ENCODE measurements at places on chromosomes 4 and X. TPM values are rescaled to one million over a fixed set of nuclear protein-coding genes. Genes with fewer than 3 reads are reported as not detected.

The PRSS12 gene
- 9.6 TPM for total RNA-seq

The ARX gene
- total RNA-seq: not detected

DNA sequence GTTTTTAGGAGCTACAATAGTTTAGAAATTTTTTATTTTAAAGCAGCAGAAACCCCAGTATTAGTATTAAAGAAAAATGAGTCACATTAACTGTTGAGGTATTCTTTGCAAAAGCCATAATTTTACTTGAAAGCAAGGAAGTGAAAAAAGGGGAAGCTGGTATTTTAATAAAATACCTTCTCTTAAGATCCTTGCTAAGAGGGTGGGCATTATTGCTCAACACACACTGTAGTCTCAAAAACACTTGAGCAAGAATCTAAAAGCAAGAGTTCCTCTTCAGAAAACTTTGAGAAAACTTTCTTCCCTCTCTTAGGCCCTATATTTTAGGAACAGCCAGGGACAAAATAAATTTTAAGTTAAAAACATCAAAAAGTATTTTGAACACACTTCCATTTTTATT, 259.4 kb upstream of the DIAPH2 start:
- no peak overlapping the region for H3K27ac ChIP-seq
- no peaks in the 10 kb centered on the region for H3K4me1 ChIP-seq
- no peak overlapping the region for H3K4me3 ChIP-seq
- no peak for DNase-seq
- no peaks in the 10 kb centered on the region for H3K36me3 ChIP-seq

DNA sequence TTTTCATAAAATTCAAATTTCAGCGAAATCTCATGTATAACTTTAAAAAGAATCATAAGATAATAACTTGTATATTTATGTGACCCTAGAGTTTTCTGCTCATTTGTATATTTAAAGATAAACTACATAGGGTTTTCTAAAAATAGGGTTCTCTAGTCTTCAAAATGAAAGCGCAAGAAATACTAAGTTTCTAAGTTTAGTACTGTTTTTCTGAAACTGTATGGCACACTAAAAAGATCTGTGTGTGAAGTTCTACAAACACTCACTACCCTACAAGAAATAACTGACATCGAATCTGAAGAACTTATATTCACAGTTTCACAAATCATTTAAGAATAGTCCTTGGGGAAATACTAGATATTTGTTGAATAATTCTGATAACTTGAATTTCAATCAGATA, 38.7 kb upstream of the NDST4 start:
- H3K4me1 ChIP-seq: no peaks in the 10 kb centered on the region
- H3K27me3 ChIP-seq: no peaks in the 10 kb centered on the region
- H3K36me3 ChIP-seq: no peaks in the 10 kb centered on the region

- H3K36me3 ChIP-seq: no peaks in the 10 kb centered on the region
- no peaks in the 10 kb centered on the region for H3K27me3 ChIP-seq
- H3K4me1 ChIP-seq: no peaks in the 10 kb centered on the region
- no peak for DNase-seq
- no peak overlapping the region for H3K4me3 ChIP-seq
Measured at GRCh38 chr4:153603258-153603657, 80.8 kb upstream of the TLR2 start.

GRCh38 chr4:52545099-52546069, 113.7 kb downstream of the USP46 start:
- DNase-seq: no peak
- H3K27me3 ChIP-seq: no peaks in the 10 kb centered on the region
- no peak overlapping the region for H3K4me3 ChIP-seq
- no peaks in the 10 kb centered on the region for H3K4me1 ChIP-seq
- H3K27ac ChIP-seq: no peak overlapping the region
- no peaks in the 10 kb centered on the region for H3K36me3 ChIP-seq
